CD4-positive, alpha-beta T cell treated with Interleukin-2 at 100 ng/mL for 4 hours (primary cell): ENCODE measurements at places on chromosomes 1 and 21.

DNA sequence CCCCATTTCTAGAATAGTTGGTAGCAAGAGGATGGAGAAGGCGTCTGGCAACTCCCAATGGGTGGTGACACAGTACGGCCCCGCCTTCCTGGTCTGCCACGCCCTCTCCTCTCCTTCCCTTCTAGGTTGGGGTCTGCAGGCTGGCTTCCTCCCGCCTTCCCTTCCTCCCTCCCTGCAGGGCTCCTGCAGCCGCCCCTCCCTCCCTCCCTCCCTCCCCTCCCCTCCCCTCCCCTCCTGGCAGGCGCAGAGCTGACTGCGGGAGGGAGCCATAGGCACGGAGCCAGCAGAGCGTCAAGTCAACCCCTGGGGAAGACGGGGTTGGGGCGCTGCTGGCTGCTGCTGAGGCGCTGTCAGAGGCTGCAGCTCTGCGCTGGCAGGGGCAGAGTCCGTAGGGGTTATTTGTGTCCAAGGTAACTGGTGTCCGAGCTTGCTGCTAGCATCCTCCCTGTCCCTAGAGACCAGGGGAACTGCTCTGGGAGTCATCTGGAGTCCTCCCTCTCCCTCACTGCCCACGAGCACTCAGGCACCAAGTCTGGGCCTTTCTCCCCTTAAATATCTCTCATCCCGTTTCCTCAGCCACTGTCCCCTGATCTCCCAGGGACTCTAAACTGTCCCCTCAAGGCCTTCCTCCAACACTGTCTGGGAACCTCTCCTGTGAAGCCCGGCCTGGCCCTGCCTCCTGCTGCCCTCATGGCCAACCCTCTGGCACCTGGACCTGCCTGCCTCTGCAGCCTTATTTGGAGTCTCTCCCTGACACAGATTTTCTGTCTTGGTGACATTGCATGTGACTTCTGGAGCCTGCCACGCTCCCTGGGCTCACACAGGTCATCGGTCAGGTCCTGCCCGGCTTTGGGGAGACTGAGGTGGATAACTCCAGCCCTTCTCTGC is 57.4 kb upstream of the ACOT11 start:
- no peak for DNase-seq

GRCh38 chr1:202283379-202283844 is 58.3 kb downstream of the UBE2T start:
- no peak for DNase-seq

DNA sequence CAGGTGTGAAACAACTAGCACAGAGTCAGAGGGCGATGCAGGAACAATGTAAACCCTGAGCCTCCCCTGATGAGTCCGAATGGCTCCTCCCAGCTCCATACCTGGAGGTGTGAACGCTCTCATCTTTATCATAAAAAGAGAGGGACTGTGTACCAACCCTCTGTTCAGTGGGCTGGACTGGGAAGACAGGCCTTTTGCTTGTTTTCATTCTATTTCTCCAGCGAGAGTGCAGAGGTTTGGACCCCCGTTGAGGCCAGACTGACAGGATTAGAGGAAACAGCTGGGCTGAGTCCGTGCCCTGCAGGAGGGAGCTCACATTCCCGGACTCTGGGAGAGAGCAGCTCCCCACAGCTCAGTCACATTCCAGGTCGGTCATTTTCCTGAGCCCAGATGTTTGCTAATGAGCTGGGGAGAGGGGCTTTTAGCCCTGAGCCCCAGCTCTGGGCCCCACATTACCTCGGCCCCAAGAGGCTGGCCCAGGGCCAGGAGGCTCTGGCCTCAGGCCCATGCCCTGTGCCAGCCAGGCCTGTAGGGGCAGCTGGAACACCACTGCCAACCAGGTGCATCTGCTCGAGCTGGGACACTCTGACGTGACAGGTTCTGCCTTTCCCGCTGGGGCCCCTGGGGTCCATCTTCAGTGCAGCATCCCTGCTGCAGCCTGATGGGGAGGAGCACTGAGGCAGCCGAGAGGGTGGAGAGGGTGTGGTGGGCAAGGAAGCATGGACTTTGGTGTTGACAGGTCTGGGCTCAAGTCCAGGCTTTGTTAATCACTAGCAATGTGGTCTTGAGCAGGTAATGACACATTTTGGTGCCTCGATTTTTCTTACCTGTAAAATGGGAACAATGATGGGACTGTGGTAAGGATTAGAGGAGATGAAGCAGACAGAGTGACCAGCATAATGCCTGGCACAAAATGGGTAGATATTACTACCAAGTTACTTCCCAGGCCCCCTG is 3.5 kb upstream of the NBL1 start:
- no peak for DNase-seq

DNA sequence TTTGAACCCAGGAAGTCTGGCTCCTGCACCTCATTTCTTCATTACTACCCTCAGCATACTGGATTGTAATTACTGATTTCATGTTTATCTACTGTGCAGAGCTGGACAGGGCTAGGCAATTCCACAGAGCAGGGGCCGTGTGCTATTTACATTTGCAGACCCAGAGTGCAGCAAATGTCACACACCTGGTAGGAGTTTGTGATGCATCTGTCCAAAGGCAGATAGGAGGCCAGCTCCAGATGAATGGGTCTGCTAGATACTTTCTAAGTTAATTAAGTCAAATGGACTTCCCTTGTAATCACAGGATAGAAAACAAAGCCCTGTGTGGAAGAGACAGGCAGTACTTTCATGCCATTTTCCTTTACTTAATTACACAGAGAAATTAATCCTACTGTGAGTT is 46.2 kb downstream of the PGBD5 start:
- DNase-seq = no peak

GRCh38 chr1:155944444-155944799 is 3.0 kb downstream of the RXFP4 start:
- no peak for DNase-seq

DNA sequence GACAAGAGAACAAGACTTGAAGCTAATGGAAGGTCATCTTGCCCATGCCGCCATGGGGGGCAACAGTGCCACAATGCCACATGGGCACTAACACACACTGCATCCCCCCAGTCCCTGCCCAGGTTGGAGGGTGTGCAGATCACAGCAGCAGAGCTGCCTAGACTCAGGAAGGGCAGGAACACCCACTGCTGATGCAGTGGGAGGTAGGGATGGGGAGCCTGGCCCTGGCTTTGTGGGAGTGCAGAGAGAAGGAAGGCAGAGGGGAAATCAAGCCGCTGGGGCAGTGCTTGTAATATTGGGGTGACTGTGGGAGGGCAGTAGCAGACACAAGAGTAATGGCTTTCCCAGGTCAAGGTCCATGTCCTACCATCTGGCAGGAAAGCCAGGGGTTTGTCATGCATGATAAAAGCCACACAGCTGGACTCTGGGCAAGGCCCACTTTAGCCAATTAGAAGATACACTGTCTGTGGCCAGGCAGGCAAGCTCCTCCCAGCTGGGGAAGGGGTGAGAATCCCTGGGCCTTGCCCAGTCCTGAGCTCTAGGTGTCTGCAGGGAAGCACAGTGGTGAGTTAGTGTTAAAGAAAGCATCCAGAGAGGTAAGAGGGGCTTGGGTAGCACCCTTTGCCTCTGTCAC is 25.4 kb upstream of the MEF2D start:
- no peak for DNase-seq

DNA sequence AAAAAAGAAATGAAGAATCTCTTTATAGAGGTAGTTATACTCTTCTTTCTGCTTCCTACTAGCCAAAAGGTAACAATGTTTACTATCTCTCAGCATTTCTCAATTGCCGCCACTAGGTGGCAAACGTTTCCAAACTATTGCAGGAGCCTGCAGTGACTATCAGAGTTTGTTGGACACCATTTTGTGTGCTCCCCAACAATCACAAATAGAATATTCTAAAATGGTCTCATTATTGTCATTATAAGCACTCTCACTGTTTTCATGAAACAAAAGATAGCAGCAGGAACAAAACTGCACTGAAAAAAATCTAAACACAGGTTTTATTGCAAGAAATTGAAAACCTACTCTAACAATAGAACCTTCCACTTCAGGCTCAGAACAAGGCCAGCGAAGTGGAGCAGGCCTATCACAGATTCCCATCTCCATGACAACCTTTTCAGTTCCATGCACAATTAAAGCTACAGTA is 83.9 kb upstream of the PLPPR4 start:
- peak; percentile 75 for DNase-seq
